ENCODE measurements at places on chromosomes 6 and 20.

- no peak for DNase-seq
Observed at GRCh38 chr6:134819863-134820800, 129.8 kb downstream of the ALDH8A1 start.

DNA sequence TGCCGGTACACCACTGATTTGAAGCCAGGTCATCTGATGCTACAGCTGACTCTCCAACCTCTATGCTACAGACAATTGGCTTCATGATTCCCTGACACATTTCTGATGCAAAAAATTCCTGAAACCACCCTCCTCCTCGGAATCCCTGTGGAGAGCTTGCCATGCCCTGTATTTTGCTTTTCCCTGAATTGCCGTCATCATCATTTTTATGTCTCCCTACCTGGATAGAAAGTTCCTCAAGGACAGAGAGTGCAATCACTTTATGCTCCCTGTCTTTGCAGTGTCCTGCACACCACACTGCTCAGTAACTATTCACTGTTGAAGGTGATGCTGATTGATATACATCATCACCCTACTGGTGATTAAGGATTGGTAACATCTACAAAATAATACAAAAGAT lies 239.8 kb downstream of the UST start:
- DNase-seq: no peak

DNA sequence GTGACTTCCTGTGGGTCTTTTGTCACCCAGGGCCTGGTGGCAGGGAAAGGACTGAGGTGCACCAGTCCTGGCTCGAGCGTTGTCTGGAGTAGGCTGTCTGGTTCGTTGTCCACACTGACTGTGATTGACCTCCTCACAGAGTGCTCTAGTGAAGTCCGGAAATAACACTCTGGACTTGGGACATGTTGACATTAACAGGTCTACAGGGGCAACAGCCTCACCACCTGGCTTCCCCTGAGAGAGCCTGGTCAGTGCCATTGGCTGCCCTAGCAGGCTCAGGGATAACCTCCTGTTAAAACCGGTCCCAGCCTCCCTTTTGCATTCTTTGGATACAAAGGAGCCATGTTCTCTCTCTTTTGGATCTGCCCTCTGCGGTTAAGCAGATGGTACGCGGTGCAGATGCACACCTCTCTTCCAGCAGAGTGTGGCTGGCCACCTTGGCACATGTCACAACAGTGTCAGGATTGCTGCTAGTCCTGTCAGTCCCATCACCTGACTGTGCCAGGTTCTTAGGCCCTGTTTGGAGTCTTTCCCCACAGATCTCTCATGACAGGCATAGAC lies 46.2 kb downstream of the CDS2 start:
- DNase-seq: no peak

- DNase-seq: no peak
Observed at GRCh38 chr6:88047510-88048150, at the start of gene SPACA1. TSS of gene SPACA1 (plus strand) at chr6:88047841. CDS start at chr6:88047906, 65 bp downstream.

DNA sequence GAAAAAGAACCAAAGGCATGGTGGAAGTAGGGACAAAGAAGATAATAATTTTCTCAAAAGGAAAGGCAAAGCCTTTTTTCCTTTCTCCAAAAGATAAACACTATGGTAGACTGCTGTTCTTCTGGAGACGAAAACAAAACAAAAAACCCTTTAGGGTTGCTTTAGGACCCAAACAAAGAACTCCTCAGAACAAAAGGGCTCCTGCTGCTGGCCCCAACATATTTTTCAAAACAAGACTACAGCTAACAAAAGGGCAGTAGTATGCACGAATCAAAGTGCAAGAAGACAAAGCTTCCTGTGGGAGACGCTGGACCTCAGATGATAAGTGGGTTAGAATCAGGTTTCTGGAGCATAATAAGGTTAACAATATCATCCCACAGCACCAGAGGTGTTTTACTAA lies 15.8 kb downstream of the NCOA5 start:
- DNase-seq: no peak

- no peak for DNase-seq
Observed at GRCh38 chr20:41173791-41174341, 36.5 kb downstream of the PLCG1 start.

All from suprapubic skin (tissue), 4 donors.